ENCODE measurements at places on chromosomes 5 and 9. TPM values are rescaled to one million over a fixed set of nuclear protein-coding genes. Genes with fewer than 3 reads are reported as not detected.

DNA sequence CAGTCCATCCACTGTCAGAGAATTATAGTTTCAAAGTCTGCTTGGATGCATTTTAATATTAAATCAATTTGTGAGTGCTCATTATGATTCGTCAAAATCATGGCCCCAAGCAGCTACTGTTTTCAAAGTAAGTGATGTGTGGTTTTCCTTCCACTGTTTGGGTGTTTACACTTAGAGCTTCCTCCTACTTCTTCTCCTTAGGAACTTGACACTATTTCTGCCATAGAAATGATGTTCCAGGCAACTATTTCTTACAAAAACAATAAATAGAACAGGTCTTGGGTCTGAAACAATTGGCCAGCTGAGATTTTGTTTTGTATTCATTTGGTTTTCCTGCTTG is 132.8 kb upstream of the RAI14 start:
- no peak for DNase-seq

DNA sequence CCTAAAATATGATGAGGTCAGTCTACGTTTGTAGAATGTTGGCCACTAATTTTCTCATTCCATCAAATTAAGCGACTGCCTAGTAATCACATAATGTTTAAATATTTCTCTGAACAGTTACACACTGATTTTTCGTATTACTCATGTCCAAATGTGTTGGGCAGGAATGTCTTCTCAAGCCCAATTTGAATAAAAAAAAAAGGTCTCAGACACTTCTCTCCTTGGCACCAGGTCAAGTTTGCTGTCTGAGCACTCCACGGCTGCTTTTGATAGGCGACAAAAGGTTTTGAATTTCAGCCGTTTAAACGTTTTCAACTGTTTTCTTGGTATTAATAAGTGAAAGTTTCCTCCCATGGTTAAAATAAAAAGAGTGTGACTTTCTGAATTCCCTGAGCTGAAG is 542.1 kb downstream of the IRX1 start:
- DNase-seq, result no peak

GRCh38 chr5:130295235-130295634 is 391.0 kb downstream of the CHSY3 start:
- DNase-seq, result no peak

DNA sequence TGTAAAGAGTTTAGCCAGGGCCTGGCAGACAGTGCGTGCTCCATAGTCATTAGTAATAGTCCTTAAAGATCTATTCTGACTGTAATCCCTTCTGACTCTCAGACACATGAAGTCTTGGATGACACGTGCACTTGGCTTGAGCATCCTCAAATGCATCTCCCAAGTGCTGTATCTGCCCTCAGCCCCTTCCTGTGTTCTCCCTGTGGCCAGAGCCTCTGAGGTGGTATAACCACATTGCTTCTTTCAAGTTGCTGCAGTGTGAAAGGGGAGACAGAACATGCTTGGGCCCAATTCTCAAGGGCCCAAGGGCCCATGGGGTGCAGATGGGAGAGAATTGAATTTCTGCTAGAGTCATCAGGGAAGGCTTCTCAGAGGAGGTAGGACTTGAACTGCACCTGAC is 30.1 kb upstream of the HAND1 start:
- DNase-seq, result no peak

DNA sequence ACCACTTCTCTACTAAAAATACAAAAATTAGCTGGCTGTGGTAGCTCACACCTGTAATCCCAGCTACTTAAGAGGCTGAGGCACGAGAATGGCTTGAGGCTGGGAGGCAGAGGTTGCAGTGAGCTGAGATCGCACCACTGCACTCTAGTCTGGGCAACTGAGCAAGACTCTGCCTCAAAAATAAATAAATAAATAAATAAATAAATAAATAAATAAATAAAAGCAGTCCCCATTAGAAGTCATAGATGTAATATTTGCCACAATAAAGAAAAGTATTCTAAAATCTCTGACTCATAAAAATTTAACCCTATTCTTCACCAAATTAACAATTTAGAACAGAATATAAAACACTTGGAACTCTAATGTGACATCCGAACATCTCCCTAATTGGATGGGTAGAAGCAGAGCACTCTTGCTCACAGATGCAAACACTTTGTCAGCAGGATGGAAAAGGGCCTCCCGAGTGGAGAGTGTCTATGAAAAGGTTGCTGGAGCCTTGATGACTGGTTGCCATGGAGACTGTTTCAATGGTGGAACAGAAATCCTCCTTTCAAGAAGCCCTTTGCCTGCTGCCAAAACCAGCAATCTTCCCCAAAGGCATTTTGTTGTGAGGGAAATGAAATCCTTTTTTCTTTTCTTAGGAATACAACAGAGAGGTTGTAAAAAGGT is 38.9 kb upstream of the TRAF1 start:
- DNase-seq, result no peak

DNA sequence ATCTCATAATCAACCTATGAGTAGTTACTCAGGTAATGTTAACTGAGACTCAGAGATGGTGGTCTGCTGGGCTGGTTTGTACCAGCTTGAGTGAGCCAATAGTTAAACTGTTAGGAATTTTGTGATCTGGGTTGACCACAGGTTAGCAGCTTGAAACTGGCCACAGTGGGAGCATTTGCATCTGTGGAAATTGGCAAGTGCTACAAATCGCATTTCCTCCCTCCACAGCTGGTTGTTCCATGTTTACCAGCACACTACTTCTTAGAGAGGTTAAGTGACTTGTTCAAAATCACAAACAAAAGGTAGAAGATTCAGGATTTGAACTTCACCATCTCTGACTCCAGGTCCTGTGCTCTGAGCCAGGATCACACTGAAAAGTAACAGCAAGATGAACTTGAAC is 446.9 kb upstream of the CLINT1 start:
- DNase-seq, result no peak

Gene PCSK5
- total RNA-seq, result 37.5 TPM

GRCh38 chr9:133602277-133602676 is 6.9 kb downstream of the FAM163B start:
- no peak for DNase-seq

Gene ZNF366
- 5.8 TPM for total RNA-seq

- no peak for DNase-seq
Observed at GRCh38 chr5:73764586-73764985, 138.6 kb downstream of the ARHGEF28 start.

DNA sequence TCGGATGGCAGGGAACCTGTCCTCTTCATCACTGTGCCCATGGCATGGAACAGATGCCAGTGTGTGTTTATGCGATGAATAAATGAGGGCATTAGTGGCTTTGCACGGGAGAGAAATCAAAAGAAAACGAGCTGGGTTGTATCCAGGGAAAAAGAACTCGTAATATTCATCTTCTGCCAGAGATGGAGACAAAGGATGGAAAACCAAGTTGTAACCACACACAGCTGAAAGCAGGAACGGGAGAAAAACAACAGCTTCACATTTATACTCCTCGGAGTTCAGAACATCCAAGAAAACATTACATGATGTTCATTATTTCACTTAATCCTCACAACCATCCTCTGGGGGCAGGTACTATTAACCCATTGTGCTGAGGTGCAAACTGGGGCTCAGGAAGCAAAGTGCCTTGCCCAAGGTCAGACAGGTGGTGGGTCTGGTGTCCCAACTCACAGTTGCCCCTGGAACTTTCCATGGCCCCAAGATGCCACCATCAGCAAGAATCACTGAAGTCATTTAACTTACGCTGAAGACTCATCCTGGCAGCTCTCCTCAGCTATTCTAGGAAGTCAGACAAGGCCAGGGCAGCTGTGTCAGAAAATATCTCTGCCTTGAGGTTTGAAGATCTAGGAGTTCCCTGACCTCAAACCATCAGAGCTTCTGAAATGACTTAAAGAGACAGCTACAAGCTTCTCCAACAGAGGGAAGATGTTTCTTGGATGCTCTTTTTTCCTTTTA is 250.4 kb downstream of the NSG2 start:
- no peak for DNase-seq

Gene GZMA
- 1.1 TPM for total RNA-seq

DNA sequence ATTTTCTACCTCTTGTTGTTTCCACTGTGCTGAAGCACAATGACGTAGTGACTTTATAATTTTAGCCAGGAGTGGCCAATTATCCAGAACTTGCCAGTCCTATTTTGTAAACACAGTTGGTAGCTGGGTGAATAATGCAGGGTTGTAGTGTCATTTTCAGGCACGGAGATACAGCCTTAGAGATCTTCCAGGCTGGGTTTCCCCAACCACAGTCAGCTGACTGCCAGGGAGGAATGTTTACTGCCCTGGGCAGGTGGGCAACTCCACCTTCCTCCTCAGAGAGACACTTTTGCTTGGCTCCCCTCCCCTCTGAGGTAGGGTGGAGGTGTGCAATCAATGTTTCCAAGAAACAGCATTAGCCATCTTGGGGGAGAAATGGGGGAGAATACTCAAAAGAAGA is 228.1 kb upstream of the NR4A3 start:
- no peak for DNase-seq

Gene SYNPO
- 478 TPM for total RNA-seq

All from aorta (tissue), 5 donors.